ENCODE measurements at places on chromosomes 16 and 17.

DNA sequence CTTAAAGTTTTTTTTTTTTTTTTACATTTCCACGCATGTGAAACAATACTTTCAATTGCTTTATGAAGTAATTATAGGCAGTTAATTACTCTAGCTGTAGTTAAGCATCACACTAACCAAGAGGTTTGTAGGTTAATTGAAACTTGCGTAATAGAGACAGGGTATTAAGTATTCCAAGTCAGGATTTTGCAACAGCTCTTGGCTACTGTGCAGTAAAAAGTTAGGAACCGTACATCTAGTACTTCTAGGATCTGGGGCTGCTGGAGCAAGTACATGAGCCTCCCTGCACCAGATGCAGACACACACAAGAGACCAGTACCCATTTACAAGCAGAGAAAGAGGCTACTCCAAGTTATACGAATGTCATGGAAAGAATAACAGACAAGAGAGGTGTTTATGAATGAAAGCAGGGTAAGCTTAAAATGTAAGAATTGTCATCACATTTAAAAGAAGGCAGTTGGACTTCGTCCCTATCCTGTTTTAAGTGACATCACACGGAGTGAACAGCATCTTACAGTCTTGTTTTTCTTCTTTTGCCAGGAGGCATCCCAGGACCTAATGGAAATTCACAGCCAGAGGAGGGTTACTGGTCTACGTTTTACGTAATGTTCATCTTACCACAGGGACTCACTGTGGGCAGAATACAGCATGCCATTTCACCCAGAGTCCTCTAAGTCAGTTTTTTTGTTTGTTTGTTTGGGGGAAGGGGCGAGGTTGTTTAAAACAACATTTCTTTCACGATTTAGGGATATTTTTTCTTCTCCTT, 379.6 kb upstream of the PSMD7 start:
- DNase-seq, result no peak

- DNase-seq, result no peak
Observed at GRCh38 chr17:30084788-30085187, 31.8 kb upstream of the NSRP1 start.

- no peak for DNase-seq
Observed at GRCh38 chr16:80045861-80046260, 445.3 kb upstream of the MAF start.

DNA sequence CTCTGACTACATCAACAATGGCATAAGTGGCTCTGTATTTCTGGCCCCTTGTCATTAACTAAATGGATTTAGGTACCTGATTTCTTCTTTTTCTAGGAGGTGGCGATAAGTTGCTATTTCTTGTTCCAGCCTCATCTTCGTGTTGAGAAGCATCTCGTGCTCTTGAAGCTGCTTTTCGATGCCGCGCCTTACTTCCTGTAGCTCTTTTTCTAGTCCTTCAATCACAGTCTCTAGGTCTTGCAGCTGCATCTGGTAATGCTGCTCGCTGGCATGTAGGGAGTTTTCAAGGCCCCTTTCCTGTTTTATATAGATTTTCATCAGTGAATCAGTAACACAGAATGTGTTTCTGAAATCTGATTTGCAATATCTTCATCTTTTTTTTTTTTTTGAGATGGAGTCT, 5.1 kb downstream of the KRT222 start:
- no peak for DNase-seq

GRCh38 chr16:35506018-35506897, 2046.8 kb downstream of the TP53TG3F start:
- no peak for DNase-seq

DNA sequence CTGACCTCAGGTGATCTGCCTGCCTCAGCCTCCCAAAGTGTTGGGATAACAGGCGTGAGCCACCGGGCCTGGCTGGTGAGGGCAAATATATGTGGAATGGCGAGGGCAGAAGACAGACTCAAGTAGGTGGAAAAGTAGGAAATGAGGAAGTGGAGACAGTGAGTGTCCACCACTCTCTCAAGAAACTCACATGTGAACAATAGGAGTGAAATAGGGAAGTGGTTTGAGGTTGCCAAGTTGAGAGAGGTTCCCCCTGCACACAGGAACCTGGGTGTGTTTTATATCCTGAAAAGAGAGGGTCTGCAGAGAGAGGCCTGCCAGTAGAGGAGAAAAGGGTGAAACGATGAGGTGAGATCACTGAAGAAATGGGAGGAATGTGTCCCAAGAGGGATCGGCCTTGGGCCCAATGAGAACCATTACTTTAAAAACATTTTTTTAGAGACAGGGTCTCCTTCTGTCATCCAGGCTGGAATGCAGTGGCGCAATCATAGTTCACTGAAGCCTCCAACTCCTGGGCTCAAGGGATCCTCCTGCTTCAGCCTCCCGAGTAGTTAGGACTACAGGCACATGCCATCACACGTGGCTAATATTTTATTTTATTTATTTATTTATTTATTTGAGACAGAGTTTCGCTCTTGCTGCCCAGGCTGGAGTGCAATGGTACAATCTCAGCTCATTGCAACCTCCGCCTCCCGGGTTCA, 17.1 kb upstream of the CORO1A start:
- no peak for DNase-seq

DNA sequence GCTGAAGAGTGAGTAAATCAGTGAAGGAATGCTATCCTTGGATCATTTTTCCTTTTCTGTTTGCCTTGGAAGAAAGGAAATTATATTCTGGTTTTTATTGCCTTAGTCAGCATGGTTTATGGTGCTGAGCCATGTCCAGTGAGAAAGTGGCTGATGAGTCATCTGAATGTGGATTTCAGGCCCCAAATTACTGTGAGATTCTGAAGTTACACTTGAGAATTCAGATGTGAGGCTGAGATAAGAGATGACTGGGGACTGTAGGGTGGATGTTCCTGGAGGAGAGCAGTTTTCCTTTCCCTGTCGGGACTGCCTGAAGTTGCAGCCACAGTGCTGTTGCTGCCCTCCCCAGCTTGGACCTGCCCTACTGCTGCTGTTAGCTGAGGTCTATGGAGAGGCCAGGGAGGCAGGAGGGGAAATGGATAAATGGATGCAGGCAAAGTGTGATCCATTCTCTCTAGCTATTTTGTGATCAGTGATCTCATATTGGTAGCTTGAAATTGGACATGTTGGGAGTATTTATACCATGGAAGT, 4.2 kb upstream of the MAP3K14 start:
- no peak for DNase-seq

DNA sequence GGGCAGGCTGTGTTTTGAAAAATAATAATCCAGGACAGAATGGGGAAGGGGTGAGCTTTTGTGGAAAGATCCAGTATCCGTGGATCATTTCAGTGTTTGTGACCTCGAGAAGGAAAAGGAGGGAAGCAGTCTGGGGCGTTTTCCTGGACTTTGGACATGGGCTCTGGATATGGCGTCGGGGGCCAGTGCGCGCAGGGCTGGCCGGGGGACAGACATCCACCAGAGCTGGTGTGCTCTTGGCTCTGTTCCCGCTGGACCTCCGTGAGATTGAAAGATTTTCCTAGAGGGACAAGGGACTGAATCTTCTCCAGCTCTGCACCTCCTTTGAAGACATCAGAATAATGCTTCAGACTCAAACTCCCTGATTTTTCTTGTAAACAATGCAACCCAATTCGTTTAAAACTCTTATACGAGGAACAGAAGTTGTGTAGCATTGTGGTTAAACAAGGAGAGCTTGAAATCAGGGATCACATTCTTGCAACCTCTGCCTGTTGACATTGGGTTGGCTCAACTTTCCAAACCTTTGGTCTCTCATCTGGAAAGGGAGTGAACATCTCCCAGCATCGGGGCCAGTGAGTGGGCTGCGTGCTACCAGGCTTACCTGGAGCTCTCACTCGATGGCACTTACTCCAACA, 75.9 kb downstream of the C16orf95 start:
- DNase-seq, result no peak

GRCh38 chr17:1871756-1872155, 42.0 kb downstream of the RPA1 start:
- no peak for DNase-seq

DNA sequence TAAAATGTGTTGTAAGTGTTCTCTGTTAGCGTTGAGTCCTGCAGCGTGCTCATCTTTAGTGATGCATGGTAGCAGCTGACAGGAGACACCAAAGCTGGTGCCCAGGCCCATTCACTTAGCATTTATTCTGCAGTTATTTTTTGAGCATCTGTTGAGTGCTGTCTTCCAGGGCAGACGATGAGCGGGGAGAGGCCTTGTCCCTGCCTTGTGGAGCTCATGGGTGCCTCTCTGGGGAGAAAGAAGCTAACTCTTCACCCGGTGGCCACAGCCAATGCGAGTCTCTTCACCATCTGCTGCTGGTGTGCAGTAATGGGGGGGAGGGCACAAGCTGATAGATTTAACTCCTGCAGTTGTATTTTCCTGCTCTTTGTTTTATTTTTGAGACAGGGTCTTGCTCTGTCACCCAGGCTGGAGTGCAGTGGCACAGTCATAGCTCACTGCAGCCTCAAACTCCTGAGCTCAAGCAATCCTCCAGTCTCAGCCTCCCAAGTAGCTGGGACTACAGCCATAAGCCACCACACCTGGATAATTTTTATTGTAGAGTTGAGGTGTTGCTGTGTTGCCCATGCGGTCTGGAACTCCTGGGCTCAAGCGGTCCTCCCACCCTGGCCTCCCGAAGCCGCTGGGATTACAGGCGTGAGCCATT, 30.5 kb downstream of the GPT2 start:
- DNase-seq, result no peak

GRCh38 chr17:7703584-7704479, 1.2 kb upstream of the EFNB3 start:
- DNase-seq, result peak; percentile 47

DNA sequence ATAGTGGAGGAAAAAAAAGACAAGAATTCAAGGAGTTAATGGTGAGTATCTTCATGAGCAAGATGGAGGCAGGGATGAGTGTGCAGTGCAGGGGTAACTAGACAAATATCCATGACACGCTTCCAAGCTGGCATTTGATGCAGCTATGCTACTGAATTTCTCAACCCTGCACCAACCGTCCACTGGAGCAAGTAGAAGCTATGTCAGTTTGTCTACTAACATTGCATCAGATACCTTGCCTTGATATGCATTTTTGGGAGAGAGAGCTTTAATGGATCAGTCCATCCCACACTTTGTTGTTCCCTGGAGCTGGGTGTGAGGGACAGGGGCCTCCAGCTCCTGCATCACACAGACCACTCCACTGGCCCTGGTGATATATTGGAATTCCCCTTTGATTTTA, 16.4 kb downstream of the CCL11 start:
- no peak for DNase-seq

- DNase-seq, result no peak
Observed at GRCh38 chr16:11049396-11050059, 105.2 kb downstream of the CLEC16A start.

- DNase-seq, result no peak
Observed at GRCh38 chr16:78288888-78289287, 189.4 kb downstream of the WWOX start.

GRCh38 chr17:81868674-81869220, 2.4 kb downstream of the ARHGDIA start:
- peak; percentile 55 for DNase-seq

GRCh38 chr16:58460219-58460610, 39.7 kb upstream of the NDRG4 start:
- DNase-seq, result no peak

- no peak for DNase-seq
Observed at GRCh38 chr16:7456211-7456610, 123.6 kb downstream of the RBFOX1 start.

- DNase-seq, result no peak
Observed at GRCh38 chr17:20087538-20088250, 78.5 kb downstream of the SPECC1 start.

- no peak for DNase-seq
Observed at GRCh38 chr17:6078458-6078871, 8.3 kb downstream of the WSCD1 start.

- DNase-seq, result no peak
Observed at GRCh38 chr16:81942007-81942601, 69.2 kb downstream of the SDR42E1 start.

DNA sequence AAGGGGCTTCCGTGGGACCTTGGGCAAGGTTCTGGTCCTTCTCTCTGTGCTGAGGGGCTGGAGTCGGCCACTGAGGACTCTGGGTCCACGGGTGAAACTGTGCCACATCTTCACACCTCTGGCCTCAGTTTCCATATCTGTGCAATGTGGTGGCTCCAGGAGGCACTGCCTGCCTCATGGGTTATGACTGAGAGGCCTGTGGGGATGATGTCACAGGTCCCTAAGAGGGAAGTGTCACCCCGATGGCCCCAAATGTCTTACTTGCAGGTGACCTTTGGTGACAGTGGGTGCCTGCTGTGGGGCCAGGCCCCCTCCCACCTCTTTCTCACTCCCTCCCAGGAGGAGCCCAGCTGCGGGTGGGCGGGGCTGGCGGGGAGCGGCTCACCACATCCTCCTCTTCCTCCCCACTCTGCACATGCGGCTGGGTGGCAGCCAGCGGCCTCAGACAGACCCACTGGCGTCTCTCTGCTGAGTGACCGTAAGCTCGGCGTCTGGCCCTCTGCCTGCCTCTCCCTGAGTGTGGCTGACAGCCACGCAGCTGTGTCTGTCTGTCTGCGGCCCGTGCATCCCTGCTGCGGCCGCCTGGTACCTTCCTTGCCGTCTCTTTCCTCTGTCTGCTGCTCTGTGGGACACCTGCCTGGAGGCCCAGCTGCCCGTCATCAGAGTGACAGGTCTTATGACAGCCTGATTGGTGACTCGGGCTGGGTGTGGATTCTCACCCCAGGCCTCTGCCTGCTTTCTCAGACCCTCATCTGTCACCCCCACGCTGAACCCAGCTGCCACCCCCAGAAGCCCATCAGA, at the start of gene IL21R:
Gene IL21R, plus strand, starts transcription at position 407 of the 801 bp plus-strand sequence. CDS start 27,898 bp downstream, outside the sequence.
- DNase-seq, result no peak

DNA sequence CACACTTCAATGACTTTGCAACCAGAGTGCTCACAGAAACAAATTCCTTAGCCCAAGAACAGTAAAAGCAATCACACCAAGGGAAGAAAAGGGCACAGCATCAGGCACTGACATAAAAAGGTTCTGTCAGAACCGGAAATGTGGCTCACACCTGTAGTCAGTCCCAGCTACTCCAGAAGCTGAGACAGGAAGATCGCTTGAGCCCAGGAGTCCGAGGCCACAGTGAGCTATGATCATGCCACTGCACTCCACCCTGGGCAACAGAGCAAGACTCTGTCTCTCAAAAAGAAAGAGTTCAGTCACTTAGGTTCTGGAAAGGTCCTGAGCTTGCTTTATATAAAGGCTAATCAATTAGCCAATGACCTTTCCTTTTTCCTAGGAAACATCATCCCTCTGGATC, 22.7 kb downstream of the YWHAE start:
- DNase-seq, result no peak

DNA sequence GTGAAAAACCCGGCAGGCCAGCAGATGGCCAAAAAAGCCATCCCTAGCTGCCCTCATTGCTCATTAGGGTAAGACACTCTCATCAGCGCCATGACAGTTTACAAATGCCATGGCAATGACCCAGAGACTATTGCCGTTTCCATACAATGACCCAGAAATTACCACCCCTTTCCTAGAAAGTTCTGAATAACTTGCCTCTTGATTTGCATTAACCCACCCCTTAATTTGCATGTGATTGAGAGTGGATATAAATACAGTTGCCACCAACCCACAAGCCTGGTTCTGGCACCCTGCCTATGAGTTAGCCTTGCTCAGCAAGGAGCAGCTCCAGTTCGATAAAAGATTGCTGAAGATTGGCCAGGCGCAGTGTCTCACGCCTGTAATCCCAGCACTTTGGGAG, 16.1 kb upstream of the C16orf54 start:
- DNase-seq, result no peak

- DNase-seq, result peak; percentile 79
Observed at GRCh38 chr16:30766206-30766932, 4.2 kb downstream of the RNF40 start.

All from liver (tissue), 10 donors.